NCI-H187 (cell line): ENCODE measurements at places on chromosomes 11 and 22.

GRCh38 chr11:123608945-123609344 lies 45.5 kb downstream of the SCN3B start:
- no peak for DNase-seq

DNA sequence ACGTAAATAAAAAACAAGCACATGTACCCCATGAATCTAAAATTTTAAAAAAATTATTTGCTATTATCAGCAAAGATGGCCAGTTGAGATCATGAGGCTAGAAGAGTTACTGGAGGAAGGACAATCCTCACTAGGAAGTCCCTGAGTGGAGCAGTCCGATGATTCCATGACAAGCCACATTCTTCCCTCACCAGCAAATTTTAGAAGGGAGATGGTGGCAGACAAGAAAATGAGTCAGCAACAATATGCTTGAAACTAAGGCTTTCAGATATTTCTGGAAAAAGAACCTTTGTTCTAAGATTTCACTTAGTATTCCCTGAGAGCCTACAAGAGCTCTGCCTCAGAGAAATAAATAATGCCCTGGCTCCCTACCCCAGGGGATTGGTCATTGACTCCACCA lies 34.9 kb downstream of the P4HA3 start:
- DNase-seq, result no peak

- DNase-seq, result no peak
These were observed 46.4 kb downstream of the RCN1 start for GRCh38 chr11:32137263-32137662.

DNA sequence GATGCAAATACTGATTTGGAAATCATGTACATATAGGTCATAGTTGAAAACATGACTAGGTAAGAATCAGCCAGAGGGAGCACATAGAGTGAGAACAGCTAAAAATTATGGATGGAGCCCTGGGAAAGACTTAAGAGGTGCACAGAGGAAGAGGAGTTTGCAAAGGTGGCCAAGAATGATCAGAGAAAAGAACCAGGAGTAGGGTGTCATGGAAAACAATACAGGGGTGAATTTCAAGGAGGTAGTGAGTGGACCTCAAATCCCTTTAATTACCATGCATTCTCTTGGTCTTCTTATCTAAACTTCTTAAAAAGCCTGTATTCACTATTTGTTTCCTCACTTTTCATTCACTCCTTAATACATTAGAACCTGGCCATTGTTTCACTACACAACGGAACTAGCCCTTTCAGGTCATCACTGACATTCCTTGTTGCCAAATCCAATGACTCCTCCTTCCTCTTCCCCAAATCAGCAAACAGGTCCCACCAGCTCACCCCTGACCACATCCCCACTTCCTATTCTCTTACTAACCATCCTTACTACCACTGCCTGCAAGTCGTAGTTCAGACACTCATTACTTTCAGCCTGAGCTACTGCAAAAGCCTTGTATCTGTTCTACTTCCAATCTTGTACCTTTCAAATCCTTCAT lies 22.6 kb downstream of the BUD13 start:
- DNase-seq, result no peak

- no peak for DNase-seq
These were observed 213.7 kb upstream of the ARHGAP42 start for GRCh38 chr11:100473390-100473740.

GRCh38 chr11:19349340-19350025 lies 108.7 kb upstream of the E2F8 start:
- no peak for DNase-seq

DNA sequence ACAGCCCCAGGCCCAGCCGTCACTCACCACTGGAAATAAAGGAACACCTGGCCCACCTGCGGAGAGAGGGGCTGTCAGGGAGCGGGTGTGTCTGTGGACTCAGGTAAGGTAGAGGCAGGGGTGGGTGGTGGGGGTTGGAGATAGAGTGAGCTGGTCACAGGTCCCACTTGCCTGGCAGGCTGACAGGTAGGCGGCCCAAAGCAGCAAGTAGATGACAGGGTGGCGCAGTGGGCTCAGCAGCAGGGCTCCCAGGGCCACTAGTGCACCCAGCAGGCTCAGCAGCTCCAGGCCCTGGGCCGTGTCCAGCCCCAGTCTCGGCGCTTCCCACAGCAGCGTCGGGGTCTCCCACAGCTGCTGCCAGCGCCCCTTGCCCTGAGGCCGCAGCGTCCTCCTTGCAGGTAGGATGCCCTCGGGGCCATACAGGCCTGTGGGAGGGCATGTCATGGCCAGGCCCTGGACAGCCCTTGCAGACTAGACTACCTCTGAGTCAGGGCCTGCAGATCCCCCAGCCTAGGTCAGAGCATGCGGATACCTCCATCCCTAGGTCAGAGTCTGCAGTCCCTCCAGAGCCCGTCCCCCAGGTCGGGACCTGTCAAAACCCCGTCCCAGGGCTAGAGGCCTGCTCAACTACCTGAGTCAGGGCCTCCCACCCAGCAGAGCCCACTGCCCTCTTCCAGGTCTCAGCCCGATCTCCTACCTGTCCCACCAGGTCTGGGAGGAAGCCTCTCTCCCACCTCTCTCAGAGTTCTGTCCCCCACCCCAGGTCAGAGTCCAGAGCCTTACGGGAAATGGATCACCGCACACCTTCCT lies 686 bp downstream of the LMF2 start:
- DNase-seq, result no peak
